ENCODE measurements at places on chromosomes 3 and 15. TPM values are rescaled to one million over a fixed set of nuclear protein-coding genes. Genes with fewer than 3 reads are reported as not detected.

PAK6 gene
- 5.8 TPM for polyA plus RNA-seq

LIPC gene
- polyA plus RNA-seq: 0.20 TPM

DNA sequence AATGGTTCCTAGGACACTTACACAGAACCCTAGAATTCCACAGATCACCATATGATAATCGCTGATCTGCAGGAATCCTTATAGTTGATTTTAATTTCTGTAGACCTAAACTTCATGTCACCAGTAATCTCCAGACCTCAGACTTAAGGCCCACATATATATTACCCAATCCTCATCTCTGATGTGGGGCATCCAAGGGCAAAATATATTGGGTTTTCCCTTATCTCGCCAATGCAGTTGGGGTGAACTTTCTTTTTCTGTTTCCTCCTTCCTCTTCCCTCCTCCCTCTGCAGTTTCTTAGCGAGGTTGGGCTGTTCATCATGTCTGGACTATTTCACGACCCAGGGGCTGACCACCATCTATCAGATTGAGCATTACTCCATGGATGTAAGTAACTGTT, 230.2 kb downstream of the P3H2 start:
- no peak for DNase-seq
- H3K27me3 ChIP-seq: no peaks in the 10 kb centered on the region
- no peaks in the 10 kb centered on the region for H3K4me1 ChIP-seq
- no peak overlapping the region for H3K4me3 ChIP-seq
- H3K36me3 ChIP-seq: no peaks in the 10 kb centered on the region

DNA sequence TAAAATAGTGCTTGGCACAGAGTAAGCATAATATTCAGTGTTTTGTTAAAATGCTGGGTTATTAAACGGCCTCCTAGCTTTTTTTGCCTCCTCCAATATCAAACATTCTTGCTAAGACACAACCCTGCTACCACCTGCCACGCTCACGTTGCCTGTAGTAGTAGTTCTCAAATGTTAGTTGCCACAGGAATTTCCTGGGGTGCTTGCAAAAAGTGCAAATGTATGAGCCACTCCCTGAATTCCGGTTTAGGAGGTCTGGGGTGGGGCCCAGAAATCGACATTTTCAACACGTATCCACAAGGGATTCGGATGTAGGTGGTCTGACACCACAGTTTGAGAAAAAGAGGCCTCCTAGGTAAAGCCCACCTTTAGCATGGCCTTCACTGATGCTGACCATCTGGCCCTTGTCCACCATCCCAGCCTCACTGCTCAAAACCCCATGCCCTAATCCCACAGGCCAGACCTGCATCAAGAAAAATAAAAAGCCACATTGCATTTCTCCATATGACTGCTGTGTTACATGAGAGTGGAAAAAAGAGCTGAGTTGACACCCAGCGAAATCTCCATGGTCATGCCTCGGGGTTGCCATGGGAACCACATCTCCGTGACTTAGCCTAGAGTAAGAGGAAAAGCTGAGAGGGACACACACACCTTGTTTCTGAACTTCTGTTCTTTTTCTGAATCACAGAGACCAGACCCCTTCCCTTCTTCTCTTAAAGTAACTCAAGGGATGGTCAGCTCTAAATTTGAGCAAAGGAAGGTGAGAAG, 116.4 kb upstream of the HES1 start:
- H3K4me1 ChIP-seq: no peaks in the 10 kb centered on the region
- no peaks in the 10 kb centered on the region for H3K27me3 ChIP-seq
- no peaks in the 10 kb centered on the region for H3K36me3 ChIP-seq
- H3K4me3 ChIP-seq: no peak overlapping the region
- H3K27ac ChIP-seq: no peak overlapping the region

SLC22A14 gene
- polyA plus RNA-seq: 0.06 TPM

DNA sequence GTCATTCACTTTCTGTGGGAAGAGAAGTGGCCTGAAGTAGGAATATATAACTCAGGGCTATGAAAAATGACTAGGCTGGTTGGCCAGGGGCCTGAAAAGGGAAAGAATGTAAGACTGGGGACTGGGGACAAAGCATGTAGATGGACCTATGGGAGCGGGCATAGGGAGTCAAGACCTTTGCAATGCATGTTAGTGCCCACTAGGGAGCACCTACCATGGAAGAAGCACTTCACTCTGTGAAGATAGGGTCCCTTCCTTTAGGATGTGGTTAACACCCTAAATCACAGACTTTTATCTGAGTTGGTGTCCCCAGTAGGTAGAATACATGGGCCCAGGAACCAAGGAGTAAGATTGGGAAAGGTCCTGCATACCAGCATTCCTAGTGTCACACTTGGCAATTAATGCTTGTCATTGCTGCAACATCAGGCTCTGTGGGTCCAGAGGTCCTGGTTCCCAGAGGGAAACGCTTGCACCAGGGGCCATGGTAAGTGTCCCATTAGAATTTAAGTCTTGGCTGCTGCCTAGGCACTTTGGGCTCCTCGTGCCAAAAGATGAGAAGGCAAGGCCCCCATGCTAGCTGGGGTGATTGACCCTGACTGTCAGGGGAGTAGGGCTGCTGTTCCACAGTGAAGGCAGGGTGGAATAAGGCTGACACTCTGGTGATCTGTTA, 79.6 kb downstream of the CRYGS start:
- DNase-seq: no peak
- H3K27me3 ChIP-seq: no peaks in the 10 kb centered on the region
- no peak overlapping the region for H3K4me3 ChIP-seq
- H3K4me1 ChIP-seq: no peaks in the 10 kb centered on the region

TLNRD1 gene
- 28.7 TPM for polyA plus RNA-seq

- no peaks in the 10 kb centered on the region for H3K36me3 ChIP-seq
- DNase-seq: no peak
- no peak overlapping the region for H3K4me3 ChIP-seq
- H3K27ac ChIP-seq: no peak overlapping the region
- H3K4me1 ChIP-seq: no peaks in the 10 kb centered on the region
Observed at GRCh38 chr3:31391150-31391549, 141.6 kb upstream of the STT3B start.

- no peak overlapping the region for H3K4me3 ChIP-seq
- no peak overlapping the region for H3K27ac ChIP-seq
- H3K4me1 ChIP-seq: no peaks in the 10 kb centered on the region
- H3K27me3 ChIP-seq: no peaks in the 10 kb centered on the region
Observed at GRCh38 chr3:193190146-193190786, 50.8 kb upstream of the PLAAT1 start.

- no peak for DNase-seq
- no peak overlapping the region for H3K27ac ChIP-seq
- H3K4me3 ChIP-seq: no peak overlapping the region
- H3K27me3 ChIP-seq: no peaks in the 10 kb centered on the region
Observed at GRCh38 chr3:24302396-24302795, 192.3 kb downstream of the THRB start.

CACNA2D2 gene
- polyA plus RNA-seq: 28.2 TPM

DNA sequence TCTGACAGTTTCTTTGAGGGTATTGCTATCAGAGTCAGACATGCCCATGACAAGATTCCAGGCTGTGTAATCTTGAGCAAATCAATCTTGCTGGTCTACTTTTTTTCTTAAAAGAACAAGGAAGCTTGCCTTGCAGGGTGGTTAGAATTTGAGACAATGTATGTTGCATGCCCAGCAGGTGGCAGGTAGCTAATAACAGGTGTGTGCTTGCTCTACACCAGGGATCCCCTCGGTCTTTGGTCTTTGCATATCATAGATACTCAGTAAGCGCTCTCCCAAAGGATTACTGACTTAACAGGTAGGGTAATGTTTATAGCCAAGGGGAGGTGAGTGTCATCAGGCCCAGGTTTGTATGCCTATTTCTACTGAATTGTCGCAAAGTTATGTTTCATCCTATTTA, 37.3 kb downstream of the CACNA1D start:
- H3K36me3 ChIP-seq: no peaks in the 10 kb centered on the region
- no peak overlapping the region for H3K4me3 ChIP-seq
- no peak for DNase-seq
- no peaks in the 10 kb centered on the region for H3K27me3 ChIP-seq
- H3K27ac ChIP-seq: no peak overlapping the region

KBTBD12 gene
- 0.37 TPM for polyA plus RNA-seq

GRCh38 chr3:197720694-197721093, 16.0 kb downstream of the RUBCN start:
- DNase-seq: no peak
- H3K27me3 ChIP-seq: no peaks in the 10 kb centered on the region
- H3K36me3 ChIP-seq: peaks cover 5% of the 10 kb centered on the region
- H3K4me1 ChIP-seq: no peaks in the 10 kb centered on the region
- H3K27ac ChIP-seq: no peak overlapping the region

- DNase-seq: peak; percentile 91
- no peaks in the 10 kb centered on the region for H3K27me3 ChIP-seq
- peaks cover 27% of the 10 kb centered on the region for H3K4me1 ChIP-seq
- H3K4me3 ChIP-seq: peak overlapping the region; percentile 10
- no peaks in the 10 kb centered on the region for H3K36me3 ChIP-seq
Observed at GRCh38 chr15:72155003-72155621, 36.9 kb downstream of the SENP8 start.

DNA sequence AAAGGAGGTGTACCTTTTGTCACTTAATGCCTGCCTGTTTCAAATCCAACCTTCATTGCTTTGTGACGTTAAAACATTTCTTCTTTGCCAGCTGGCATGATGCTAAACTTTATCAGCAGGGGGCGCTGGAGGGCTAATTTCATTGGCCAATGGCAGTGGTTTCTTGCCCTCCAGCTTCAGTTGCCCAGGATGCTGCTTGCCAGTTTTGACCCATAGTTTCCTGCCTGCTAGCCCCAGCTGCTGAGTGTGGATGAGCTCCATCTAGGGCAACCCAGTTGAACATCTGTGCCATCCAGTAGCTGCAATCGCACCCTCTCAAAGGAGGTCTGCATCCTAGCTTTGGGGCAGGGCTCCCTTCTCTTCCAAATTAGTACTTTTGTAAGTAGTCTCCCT, 22.1 kb downstream of the ACKR2 start:
- no peak overlapping the region for H3K4me3 ChIP-seq
- H3K27ac ChIP-seq: no peak overlapping the region
- no peaks in the 10 kb centered on the region for H3K4me1 ChIP-seq
- no peaks in the 10 kb centered on the region for H3K36me3 ChIP-seq

GRCh38 chr3:33067484-33067883, 29.5 kb downstream of the GLB1 start:
- no peaks in the 10 kb centered on the region for H3K27me3 ChIP-seq
- H3K27ac ChIP-seq: no peak overlapping the region
- H3K36me3 ChIP-seq: peaks cover 28% of the 10 kb centered on the region
- peak; percentile 20 for DNase-seq

DNA sequence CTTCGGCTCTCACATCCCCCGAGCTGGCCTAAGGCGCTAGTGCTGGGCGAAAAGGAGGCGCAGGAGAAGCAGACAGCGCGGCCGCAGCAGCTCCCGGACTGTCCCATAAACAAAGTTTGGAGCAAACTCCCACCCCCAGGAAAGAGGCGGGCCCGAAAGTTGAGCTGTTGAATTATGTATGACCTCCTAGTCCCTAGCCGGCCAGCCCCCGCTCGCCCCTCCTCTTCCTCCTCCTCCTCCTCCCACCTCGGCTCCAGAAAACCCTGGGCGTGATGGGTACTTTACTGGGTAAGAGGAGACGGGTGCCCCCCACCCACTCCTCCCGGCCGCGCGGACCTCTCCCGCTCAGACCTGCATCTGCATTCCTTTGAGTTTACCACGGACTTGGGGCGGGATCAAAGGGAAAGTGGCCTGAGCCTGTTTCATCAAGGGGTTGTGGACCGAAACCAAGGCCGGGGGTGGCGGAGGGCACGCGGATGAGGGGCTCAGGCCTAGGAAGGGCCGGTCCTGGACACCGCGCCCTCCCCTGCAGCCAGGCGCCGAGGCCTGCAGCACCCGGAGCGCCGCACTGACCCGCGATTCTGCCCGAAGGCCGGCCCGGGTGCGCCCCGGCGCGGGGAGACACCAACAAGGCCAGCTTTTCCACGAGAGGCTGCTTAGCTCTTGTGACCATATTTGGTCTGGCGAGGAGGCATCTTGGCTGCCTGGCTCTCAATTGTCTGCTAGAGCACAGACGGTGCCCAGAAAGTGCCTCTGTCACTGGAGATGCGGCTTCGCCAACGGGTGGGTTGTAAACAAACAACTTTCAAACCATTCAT, at the start of gene WWTR1:
Gene WWTR1 (minus strand): TSS at position 100 of the 818 bp plus-strand sequence. CDS start 719 bp downstream, outside the sequence.
- H3K27ac ChIP-seq: peak within 1 kb of the TSS; percentile 98
- H3K27me3 ChIP-seq: no peaks in the 10 kb centered on the region
- peak within 1 kb of the TSS; percentile 89 for H3K4me3 ChIP-seq

CPNE9 gene
- 0.16 TPM for polyA plus RNA-seq

DNA sequence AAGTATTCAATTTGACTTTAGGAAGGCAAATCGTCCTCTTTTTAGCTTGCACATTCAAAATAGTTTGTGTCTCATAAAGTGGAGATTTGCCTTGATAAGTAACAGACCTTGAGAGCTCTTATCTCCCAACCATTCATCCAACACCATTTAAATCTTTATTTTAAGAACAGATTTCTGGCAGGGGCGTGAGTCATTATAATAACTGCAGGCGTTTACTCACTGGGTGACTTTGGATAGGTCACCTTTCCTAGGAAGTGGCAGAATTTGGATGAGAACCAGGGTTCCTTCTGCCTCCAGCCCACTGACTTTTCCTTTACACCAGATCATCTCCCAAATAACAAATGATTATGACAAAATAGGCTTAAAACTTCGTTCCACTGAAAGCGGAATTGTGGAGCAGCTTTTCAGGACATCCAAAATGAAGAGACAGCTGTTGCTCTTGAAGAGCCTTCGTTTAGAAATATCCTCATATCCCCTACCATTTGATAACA, 5.0 kb downstream of the LMCD1 start:
- H3K4me1 ChIP-seq: peaks cover 44% of the 10 kb centered on the region
- no peak overlapping the region for H3K4me3 ChIP-seq
- H3K27me3 ChIP-seq: no peaks in the 10 kb centered on the region
- peak overlapping the region; percentile 83 for H3K27ac ChIP-seq
- H3K36me3 ChIP-seq: peaks cover 12% of the 10 kb centered on the region
- no peak for DNase-seq

GRCh38 chr3:184305577-184305976, 6.5 kb downstream of the PSMD2 start:
- no peaks in the 10 kb centered on the region for H3K27me3 ChIP-seq
- peaks cover 49% of the 10 kb centered on the region for H3K36me3 ChIP-seq
- H3K4me3 ChIP-seq: no peak overlapping the region
- peak; percentile 3 for DNase-seq

DNA sequence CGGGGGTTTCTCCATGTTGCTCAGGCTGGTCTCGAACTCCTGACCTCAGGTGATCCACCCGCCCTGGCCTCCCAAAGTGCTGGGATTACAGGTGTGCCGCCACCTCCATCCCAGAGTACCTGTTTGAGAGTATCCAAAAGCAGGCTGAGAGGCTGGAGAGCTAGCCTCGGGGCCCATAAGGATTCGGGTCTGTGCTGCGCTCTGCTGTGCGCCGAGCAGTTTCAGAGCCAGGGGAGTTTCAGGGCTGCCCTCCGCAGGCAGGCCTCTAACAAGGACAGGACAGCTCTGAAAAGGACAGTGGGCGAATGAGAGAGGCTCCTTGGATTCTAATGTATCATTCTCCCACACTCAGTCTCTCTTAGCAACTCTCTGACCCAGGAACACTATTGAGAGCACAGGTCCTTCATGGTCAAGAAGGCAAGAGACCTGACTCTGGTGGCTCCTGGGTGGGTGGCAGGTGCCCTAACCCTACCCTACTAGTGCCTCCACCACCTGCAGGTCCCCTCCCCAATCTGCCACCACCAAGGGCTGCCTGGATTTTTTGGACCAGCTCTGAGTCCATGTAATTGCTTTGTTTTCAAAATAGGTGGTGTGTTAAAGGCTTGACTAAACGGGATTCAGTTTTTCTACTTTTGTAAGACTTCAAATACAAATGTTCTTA, 27.8 kb downstream of the MAGEF1 start:
- no peak overlapping the region for H3K27ac ChIP-seq
- no peak for DNase-seq
- H3K36me3 ChIP-seq: no peaks in the 10 kb centered on the region
- H3K27me3 ChIP-seq: no peaks in the 10 kb centered on the region
- H3K4me3 ChIP-seq: no peak overlapping the region

GRCh38 chr3:134873789-134874188, 78.7 kb downstream of the EPHB1 start:
- H3K4me1 ChIP-seq: no peaks in the 10 kb centered on the region
- DNase-seq: no peak
- no peaks in the 10 kb centered on the region for H3K27me3 ChIP-seq

Data from lung (tissue), 17 donors.